ENCODE measurements at places on chromosomes 12 and 14.

DNA sequence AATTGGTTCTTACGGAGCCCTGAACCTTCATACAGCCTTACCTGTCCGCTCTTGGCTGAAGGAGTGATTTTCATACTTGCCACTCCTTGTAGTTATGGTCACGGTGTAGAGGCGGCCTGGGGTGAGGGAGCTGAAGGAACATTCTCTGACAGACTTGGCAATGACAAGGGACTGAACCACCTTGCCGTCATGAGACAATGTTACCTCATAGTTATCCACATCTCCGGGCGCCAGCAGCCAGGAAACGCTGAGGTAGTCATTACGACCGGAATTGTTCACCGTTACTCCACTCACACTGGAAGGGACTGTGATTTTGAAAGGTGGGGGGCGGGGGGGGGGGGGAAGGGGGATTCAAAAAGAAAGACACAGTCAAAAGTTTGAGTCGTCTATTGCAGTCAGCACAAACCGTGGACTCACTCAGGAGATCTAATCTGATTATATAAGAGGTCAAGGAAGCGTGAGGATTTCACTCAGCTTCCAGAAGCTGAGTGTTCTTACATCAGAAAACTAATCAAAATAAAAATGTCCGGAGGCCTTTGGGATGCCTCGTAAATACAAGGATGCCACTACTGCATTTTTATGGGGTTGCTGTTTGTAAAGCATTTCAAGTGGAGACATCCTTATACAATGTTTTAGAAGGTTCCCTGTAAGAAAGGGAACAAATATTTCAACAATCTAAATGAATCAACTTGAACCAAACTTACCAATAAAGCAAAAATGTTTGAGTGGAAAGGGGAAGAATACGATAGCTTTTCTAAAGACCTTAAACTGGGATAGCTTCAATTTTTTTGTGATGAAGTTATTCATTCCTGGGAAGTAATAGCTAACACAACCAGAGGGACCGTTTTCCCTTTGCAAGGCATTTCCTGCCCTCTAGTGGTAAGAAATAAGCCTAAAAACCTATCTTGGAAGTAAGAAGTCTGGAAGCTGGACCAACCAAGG is 60.6 kb downstream of the PTPRB start:
- DNase-seq: peak; percentile 34

- DNase-seq: peak; percentile 42
These were observed 44.5 kb downstream of the KDM2B start for GRCh38 chr12:121536054-121536898.

DNA sequence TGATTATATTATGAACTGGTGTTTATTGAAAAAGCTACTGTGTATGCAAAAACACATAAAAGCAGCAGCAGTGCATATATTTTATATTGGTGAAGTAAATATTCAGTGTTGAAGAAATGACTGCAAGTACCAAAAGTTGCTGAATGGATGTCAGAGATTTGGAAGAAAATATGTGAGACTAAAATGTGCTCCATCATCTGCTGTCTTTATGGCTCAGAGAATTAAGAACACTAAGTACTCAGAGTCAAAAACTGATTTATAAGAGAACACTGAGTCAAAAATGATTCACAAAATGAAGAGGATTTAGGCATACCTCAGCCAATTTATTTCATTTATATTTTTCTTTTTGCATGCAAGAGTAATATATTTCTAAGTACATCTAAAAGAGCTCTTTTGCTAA is 86.3 kb upstream of the PDZRN4 start:
- no peak for DNase-seq

DNA sequence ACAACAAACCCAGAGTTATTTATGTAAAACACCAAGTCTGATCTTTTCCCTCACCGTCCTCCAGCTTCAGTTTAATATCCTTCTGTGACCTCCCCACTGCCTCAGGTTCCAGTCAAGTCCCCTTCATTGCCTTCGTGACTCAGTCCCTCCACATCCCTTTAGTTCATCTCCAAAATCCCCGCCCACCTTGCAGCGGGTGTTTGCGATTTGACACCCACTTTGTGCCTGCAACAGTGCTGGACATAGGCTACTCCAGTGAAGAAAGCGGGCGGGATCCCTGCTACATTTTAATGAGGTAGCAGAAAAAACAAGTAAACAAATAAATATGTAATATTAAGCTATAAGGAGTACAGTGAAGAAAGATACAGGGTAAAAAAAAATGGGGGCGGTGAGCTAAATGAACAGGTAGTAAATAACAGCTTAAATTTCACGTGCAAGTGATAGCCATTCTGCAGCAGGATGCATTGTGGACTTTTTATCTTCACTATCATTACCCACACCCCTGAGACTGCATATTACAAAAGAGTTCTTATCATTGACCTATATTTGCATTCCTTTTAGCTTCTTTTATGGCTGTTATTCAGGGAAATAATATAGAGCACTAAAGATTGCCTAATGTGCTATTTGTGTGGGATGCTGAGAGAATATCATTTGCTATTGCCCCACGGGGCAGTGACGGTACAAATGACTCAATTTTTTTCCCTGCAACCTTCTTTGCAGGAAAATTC is 222.8 kb upstream of the NUDT4 start:
- DNase-seq: no peak

DNA sequence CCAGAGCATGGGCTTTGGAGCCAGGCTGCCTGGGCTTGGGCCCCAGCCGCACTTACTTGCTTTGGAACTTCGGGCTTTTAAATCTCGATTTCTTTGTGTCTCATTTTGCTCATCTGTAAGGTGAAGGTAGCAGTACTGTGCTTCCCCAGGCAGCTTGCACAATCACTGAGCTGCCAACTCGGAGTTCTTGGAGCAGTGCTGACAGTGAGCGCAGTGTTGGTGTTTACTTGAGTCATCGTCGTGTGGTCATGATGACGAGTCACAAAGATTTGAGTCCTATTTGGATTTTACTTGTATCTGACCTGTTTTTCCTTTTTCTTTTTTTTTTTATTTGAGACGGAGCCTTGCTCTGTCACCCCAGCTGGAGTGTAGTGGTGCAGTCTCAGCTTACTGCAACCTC is 31.3 kb upstream of the ATF1 start:
- no peak for DNase-seq

GRCh38 chr14:74549588-74549987 is 56.0 kb downstream of the ISCA2 start:
- no peak for DNase-seq

DNA sequence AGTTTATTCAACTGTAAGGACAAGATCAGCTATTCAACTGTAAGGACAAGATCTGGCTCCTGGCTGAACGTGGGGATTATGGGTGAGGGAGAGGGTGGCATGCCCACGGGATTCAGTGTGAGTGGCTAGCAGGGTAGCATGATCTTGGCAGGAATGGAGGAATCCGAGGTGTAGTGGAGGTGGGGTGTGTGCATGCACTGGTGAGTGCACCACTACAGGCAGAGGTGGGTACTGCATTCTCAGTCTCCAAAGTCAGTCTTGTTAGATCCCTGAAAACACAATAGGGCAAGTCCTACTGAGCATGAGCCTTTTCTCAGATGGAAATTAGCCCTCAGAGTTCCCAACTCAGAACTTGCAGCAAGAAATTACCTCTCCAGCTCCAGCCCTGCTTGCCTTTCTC is 32.2 kb upstream of the DCD start:
- DNase-seq: no peak

DNA sequence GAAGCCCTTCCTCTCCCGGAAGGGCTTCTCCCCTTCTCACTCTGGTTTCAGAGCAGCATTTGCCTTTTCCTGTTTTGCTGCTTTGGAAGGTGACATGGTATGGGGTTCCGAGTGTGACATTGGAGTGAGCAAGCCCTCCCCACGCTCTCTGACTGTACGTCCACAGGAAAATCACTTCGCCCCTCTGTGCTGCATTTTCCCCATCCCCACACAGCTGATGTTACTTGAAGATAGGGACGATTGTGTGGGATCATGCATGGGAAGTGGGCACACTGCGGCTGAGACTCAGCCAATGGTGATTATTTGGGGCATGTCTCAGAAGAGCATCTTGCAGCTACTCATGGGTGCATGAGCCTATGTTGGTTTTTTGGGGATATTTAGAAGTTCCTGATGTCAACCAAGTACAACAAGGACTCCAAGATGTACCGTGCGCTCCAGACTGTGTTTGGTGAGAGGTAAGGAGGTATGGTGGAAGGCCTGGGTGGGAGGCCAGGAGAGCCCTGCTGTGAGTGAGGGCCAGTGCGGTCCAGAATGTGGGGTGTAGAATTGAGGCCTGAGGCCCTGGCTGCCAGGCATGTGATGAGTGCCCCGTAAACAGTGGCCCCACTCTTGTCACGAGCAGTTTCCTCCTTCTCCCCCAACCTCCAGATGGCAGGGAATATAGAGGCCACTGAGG is 15.1 kb downstream of the CYP46A1 start:
- DNase-seq: no peak

- DNase-seq: no peak
These were observed 21.9 kb downstream of the OR6J1 start for GRCh38 chr14:22622255-22622654.

- DNase-seq: no peak
These were observed 2.1 kb downstream of the USP30 start for GRCh38 chr12:109054520-109054919.

GRCh38 chr12:27340971-27341370 is 8.3 kb downstream of the BMAL2 start:
- DNase-seq: no peak

DNA sequence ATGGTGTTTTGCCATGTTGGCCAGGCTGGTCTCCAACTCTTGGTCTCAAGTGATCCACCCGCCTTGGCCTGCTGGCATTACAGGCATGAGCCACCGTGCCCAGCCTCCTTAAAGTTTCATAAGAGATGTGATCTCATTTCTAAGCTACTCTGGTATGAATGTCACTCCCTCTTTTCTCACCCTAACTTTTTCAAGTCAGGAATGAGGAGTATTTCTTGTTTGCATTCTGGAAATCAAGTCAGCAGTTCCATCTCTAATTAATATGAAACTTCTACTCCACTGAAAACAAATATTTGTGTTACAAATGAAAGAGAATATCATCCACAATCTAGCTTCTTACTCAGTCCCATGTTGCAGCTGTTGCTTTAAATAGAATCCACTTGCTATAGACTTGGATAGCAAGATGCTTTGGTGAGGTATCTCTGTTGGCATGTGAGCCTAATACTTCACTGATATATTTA is 61.3 kb downstream of the ARF6 start:
- DNase-seq: no peak

GRCh38 chr12:126507231-126507630 is 1442.0 kb downstream of the AACS start:
- DNase-seq: no peak

- no peak for DNase-seq
These were observed 32.4 kb upstream of the AP4S1 start for GRCh38 chr14:30993071-30993470.

- no peak for DNase-seq
These were observed 872.0 kb upstream of the FLRT2 start for GRCh38 chr14:84657911-84658310.

- no peak for DNase-seq
These were observed 7.4 kb downstream of the RAN start for GRCh38 chr12:130879212-130879686.

DNA sequence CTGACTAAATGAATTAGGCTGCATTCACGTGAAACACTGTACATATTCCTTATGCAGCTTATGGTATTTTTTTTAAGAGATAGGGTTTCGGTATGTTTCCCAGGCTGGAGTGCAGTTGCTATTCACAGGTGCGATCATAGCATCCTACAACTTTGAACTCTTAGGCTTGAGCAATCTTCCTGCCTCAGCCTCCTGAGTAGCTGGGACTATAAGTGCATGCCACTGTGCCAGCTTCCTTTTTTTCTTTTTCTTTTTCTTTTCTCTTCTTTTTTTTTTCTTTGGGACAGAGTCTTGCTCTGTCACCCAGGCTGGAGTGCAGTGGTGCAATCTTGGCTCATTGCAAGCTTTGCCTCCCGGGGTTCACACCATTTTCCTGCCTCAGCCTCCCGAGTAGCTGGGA is 35.8 kb upstream of the SPPL3 start:
- no peak for DNase-seq

DNA sequence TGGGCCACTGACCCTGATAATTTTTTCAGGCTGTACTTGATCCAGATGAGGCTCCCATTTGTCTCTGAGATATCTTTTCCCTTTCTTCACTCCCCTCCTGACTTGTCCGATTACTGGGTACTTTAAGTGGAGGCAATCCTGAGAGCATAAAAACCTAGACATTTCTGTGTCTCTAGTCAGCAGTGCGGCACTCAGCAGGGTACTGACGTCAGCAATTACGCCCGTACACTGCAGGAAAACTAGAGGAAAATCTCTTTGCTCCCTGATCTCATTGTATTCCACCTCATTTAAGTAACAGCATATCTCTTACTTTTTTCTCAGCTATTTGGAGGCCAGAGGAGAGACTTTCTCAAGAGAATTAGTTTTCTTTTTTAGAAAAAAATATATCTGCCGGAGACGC is 315.5 kb upstream of the OR4E1 start:
- no peak for DNase-seq

- no peak for DNase-seq
These were observed 19.4 kb downstream of the HHIPL1 start for GRCh38 chr14:99664058-99664936.

DNA sequence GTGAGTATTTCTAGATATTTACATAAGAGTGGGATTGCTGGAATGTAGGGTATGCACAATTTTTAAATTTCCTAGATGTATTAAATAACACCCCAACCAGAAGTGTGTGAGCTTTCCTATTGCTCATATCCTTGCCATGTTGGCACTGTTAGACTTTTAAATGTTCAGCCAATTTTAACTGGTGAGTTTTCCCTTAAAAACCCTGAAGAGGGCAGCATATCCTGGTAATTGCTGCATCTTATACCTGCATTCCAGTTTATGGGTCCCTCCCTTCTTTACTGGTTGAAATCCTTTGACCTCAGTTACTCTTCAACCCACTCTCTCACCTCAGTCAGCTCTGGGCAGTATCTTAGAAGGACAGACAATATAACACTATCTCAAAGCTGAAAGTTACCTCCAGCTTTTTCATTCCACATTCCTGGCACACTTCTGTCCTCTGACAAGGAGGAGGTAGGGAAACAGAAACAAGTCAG is 270.6 kb downstream of the PAWR start:
- DNase-seq: peak; percentile 16

- DNase-seq: no peak
These were observed 8.7 kb downstream of the CLEC7A start for GRCh38 chr12:10121278-10121677.

DNA sequence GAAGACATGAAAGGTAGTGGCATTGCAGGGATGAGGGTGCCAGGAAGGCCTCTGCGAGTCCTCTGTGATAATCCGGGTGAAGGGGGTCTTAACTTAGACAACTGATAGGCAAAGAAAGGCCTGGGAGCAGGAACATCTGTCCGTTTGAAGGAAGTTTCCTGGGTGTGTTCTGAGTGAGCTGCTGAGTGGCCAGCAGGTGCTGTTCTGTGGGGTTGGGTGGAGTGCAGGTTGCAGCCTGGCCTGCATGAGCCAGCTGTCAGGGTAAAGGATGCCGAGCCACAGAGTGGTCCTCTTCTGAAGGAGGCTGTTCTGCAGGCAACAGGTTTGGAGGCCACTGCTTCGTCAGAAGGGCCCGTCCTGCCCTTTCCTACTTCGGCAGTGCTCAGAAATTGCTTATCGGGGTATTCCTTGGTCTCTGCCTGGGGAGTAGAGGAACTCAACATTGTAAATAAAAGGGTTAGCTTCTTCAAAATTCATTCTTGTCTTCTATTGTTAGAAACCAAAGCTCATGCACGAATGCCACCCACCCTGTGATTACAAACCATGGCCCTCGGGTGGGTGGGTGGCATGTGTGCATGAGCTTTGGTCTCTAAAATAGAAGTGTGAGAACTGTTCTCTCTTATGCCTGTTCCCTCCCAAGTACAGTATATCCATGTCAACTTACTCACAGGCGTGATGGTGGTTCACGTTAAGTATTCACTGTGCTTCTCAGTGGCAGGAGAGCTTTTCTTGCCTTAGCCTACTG is 118.9 kb downstream of the CHST11 start:
- DNase-seq: no peak
